Astrocyte of the spinal cord (primary cell): ENCODE measurements at places on chromosomes 12 and 14.
A peak's percentile ranks its signal among the peaks of the same experiment; 100 is the strongest.

DNA sequence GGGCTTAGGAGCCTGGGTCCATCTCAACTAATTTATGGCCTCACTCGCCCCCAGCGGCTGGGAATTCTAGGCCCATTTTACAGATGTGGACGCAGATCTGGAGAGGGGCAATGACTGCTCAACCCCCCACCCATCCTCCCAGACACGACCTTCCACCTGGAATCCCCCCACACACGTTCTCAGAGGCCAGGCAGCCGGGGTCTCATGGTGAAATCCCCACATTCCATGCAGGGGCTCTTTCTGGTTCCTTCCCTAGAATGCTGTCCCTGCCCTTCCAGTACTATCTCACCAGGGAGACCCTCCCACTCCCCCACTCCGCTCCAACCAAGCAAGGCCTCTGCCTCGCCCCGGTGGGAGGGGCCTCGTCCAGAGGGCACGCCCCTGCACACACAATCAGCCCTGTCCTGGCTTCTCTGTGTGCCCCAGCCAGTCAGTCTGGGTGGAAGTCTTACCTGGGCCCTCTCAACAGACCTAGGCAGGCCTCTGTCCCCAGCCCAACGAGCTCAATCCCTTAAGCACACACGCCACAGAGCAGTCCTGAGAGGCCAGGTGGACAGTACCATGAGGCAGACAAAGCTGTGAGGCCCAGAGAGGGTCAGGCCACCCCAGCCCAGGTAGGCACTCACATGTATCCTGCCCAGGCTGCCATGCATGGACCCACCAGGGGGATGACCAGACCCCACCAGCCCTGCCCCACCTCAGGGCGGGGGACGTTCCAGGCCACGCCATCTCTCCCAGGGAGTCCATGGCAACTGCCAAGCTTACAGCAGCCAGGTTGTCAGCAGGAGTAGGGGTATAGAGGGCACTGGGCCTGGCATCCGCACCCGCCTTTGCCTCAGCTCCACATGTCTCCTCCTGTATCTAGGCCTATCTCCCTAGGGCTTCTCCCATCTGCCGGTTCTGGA, 1.3 kb upstream of the ANKRD9 start:
- DNase-seq, result no peak

- peak; percentile 99 for DNase-seq
Measured at GRCh38 chr12:2244013-2244861, 191.4 kb downstream of the CACNA1C start.

GRCh38 chr12:124480469-124481256, 86.7 kb downstream of the NCOR2 start:
- DNase-seq, result peak; percentile 81

GRCh38 chr12:104866291-104866690, 91.8 kb downstream of the SLC41A2 start:
- DNase-seq, result peak; percentile 82

DNA sequence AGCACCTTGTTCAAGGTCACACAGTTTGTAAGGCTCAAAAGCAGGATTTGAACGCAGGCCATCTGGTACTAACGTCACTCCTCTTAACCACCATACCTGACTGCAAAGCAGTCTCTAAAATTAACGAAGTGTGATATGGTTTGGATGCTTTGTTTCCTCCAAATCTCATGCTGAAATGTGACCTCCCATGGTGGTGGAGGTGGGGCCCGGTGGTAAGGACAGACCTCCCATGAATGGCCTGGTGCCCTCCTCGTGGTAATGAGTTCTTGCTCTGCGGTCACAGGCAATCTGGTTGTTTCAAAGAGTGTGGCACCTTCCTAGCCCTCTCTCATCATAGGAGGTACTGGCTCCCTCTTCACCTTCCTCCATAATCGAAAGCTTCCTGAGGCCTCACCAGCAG, 102.2 kb upstream of the BCL2L14 start:
- DNase-seq, result no peak

GRCh38 chr12:20268121-20268732, 100.1 kb upstream of the PDE3A start:
- peak; percentile 54 for DNase-seq

GRCh38 chr14:56422221-56422620, 157.4 kb upstream of the TMEM260 start:
- no peak for DNase-seq

GRCh38 chr14:83814896-83815295, 1715.0 kb upstream of the FLRT2 start:
- DNase-seq, result no peak

- DNase-seq, result no peak
Measured at GRCh38 chr12:21571046-21571445, 33.6 kb downstream of the GYS2 start.

GRCh38 chr14:39740454-39740853, 308.2 kb upstream of the FBXO33 start:
- no peak for DNase-seq

- DNase-seq, result no peak
Measured at GRCh38 chr12:54298904-54299303, 1.9 kb downstream of the NFE2 start.

GRCh38 chr12:95701722-95702418, 88.7 kb downstream of the NTN4 start:
- peak; percentile 13 for DNase-seq

DNA sequence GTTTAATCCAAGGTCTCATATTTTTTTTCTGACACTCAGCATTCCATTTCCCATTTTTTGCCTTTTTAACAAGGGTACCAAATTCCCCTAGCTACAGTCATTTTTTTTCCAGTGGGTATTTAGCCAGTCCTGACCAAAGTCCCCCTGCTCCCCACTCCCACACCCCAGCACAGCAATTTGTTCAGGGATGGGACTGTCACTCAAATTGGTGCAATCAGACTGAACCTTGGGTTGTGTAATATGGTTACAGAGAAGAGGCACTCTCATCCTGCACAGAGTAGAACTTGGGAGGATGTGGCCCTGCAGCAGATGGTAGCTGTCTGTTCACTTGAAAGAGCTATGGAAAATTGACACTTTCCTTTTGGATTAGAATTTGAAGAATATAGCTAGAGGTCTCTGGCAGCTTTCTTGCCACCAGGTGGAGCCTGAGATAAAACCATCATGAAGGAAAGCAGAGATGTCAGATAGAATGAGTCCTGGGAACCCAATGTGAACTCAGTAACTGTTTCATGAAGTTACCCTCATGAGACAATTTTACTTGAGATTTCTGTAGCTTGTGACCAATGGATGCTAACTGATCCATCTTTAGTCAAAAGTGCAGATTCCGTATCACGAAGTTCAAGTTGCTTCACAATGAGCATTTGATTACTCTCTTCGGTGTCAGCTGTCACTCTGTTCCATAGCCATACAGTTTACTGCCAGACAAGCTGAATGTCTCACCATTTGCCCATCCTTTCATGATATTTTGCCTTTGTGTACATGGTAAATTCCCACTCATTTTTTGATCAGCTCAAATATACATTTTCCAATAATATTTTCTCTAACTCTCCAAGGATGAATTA, 394.0 kb upstream of the SYT1 start:
- DNase-seq, result peak; percentile 66

GRCh38 chr12:31868965-31869364, 90.2 kb upstream of the RESF1 start:
- peak; percentile 29 for DNase-seq

- DNase-seq, result no peak
Measured at GRCh38 chr12:67666605-67667004, 18.1 kb downstream of the DYRK2 start.

DNA sequence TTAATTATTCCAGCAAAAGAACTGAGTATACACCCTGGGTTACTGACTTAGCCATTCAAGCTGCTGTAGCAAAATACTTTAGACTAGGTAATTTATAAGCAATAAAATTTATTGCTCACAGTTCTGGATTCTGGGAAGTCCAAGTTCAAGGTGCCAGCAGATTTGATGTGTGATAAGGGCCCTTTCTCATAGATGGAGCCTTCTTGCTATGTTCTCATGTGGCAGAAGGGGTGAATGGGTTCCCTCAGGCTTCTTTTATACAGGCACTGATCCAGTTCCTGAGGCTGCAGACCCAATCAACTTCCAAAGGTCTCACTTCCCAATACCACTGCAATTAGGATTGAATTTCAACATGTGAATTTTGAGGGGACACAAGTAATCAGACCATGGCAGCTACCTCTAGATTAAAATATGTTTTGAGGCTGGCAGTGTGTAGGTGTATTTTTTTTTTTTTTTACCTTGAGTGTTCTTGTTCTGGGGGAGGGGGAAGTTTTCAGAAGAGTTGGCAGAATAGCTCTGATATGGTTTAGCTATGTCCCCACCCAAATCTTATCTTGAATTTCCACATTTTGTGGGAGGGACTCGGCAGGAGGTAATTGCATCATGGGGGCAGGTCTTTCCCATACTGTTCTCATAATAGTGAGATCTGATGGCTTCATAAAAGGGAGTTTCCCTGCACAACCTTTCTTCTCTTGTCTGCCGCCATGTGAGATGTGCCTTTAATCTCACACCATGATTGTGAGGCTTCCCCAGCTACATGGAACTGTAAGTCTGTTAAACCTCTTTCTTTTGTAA, 178.2 kb downstream of the RASSF9 start:
- no peak for DNase-seq

DNA sequence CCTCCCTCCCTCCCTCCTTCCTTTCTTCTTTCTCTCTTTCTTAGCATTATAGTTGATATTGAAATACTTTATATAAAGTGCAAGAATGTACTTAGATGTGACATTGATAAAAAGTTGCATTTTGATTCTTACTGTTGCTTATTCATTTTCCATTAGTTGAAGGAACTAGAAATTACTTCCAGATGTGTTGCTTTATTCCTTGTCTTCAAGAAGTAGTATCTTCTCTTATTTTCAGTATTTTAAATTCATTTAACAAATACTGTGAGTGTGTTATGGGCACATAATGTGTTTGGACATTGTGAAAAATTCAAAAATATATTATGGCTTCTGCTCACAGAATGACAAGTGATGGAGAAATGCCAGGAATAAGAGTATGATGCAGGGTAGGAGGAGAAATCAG, 45.6 kb downstream of the TRMT5 start:
- no peak for DNase-seq

- DNase-seq, result no peak
Measured at GRCh38 chr14:104888489-104889374, 23.7 kb downstream of the CEP170B start.

GRCh38 chr14:55803873-55804553, 224.0 kb downstream of the KTN1 start:
- no peak for DNase-seq

DNA sequence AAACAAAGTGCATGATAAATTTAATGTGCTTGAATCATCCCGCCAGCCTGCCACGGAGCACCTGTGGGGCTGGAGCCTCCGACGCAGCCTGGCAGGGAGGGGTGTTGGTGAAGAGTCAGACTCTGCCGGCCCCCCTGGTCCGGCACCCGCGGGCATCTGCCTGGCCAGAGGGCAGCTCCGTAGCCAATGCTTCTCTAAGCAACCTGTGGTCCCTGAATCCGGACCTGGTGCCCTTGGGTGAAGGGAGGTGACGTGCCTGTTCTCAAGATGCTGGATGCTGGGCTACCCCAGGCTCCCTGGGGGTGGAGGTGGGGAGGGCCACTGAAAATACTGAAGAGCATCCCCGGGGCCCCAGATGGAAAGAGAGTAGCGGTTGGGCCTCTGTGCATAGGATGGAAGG, 158.6 kb upstream of the C14orf180 start:
- DNase-seq, result no peak

- no peak for DNase-seq
Measured at GRCh38 chr14:25014440-25014839, 35.5 kb downstream of the STXBP6 start.

DNA sequence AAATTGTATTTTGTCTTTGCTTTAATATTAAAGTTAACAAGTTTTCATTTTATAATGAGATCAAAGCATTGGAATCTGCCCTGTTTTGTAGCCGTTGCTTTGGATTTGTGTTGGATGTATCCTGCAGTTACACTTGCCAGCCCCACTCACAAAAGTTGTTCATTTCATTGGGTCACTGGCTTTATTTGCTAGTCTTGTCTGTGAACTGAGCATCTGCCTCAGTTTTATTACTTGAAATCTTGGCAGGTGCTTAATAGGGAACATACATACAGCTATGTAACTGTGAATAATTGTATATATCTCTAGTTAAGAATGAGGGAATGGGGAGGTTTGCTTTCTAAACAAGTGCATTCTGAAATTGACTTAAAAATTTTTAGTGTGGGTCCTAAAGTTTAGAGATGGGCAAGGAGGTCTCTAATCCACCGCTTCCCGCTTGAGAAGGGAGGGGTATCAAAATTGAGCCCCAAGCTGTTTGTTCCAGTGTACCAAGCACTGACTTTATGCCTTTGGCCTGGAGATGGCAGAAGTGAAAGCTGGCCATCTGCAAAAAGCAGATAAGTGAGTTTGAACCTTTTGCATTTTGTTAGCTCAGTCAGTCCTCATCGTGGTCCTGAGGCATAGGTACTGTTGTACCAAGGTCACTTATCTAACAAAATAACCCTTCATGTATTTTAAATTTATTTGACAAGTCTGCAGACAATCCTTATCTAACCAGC, 9.3 kb downstream of the EIF5 start:
- DNase-seq, result no peak

GRCh38 chr12:93676408-93677194, 574 bp upstream of the CRADD start:
- no peak for DNase-seq

DNA sequence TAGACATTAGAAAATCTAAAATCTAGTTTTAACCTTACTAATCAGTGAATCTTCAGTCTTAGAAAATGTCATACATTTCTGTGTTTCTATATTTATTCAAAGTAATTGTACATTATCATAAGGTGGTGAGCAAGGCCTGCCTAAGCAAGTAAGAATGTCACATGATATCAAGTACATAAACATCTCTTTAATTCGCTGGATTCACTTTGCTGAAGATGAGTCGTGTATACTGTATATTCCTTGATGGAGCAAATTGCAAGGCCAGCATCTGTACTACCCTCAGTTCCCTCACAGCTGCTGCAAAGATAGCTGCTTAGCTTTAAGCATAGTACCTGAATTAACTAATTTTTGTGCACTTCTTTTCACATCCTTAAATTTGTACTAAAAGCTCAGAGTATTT, 8.5 kb upstream of the AK7 start:
- no peak for DNase-seq

- DNase-seq, result no peak
Measured at GRCh38 chr14:21097636-21098075, 799 bp downstream of the ZNF219 start.

- peak; percentile 30 for DNase-seq
Measured at GRCh38 chr14:76687611-76688382, 73.5 kb upstream of the VASH1 start.

DNA sequence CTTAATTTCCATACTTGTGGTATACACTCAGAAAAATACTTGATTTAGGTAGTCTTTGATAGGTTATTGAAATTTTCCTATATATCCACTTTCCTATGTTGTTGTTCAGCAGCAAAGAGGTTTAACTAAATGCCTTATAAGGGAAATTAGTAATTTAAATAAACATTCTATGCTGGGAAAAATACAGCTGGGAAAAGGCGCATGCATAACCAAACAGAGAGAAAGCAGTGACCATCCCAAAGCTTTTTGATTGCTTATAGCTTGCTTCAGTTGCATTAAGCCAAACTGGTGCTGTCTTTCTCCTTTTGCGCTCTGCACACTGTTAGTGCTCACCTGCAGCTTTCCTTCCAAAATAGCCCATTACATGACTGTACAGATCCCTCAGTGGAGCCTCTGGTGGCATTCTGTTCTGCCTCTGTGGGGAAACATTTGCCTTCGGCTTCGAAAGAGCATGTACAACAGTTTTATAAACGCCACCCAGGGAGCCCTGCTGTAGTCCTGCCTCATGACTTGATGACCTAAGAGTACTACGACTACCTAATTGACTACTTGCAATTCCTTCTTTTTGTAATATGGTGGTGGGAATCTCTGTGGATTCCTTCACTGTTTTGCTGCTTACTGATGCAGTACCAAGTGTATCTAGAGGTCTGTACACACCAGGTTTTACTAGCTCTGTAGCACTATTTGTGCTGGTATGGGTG, 120.8 kb downstream of the RALGAPA1 start:
- no peak for DNase-seq

GRCh38 chr14:67853715-67854114, 34.1 kb downstream of the RAD51B start:
- DNase-seq, result no peak
